ENCODE measurements at places on chromosomes 11 and 22.

GRCh38 chr22:31926969-31927368 lies 17.4 kb upstream of the YWHAH start:
- no peak for DNase-seq

- no peak for DNase-seq
Measured at GRCh38 chr11:96827164-96827563, 437.4 kb downstream of the JRKL start.

- DNase-seq: no peak
Measured at GRCh38 chr11:23151819-23152218, 291.5 kb upstream of the CCDC179 start.

DNA sequence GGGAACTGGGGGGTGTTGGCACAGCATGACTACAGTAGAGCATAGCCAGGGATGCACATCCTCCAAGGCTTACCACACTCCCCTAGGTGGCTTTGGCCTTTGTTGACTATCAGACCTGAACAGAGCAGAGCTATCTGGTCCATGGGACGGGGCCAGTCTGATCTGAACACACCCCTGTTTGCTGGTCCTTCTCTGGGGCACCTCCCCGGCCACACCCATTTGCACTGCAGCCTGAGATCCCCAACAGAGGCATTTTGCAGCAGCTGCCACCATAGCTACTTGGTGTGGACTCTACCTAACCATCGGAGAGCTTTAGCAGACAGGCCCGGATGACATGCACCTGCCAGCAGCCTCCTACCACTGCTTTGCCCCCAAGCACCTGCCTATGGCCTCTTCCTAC lies 75.8 kb upstream of the NOX4 start:
- no peak for DNase-seq

- no peak for DNase-seq
Measured at GRCh38 chr11:80586464-80586863, 1145.6 kb upstream of the TENM4 start.

DNA sequence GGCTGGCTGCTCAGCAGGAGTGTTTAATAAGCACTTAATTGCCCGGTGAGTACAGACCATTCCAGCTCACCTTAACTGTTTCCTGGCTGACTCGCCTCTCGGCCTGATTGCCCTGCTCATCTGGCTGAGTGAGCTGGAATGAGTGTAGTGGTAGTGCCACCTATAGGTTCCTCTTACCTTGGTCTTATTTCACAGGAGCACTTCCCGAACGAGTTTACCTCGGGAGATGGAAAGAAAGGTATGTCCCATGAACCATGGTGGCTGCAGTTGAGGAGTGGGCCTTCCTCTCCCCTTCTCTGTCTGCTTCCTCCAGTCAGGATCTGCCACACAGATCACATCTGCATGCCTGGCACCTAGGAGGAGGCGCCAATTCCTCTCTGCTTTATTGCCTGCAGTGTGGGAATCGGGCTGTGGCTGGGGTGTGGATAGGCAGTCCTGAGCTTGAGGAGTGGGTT lies 26.7 kb downstream of the UPB1 start:
- DNase-seq: no peak

- no peak for DNase-seq
Measured at GRCh38 chr11:96391698-96392307, 2.0 kb downstream of the JRKL start.

- DNase-seq: no peak
Measured at GRCh38 chr11:7964873-7965272, 374 bp downstream of the NLRP10 start.

DNA sequence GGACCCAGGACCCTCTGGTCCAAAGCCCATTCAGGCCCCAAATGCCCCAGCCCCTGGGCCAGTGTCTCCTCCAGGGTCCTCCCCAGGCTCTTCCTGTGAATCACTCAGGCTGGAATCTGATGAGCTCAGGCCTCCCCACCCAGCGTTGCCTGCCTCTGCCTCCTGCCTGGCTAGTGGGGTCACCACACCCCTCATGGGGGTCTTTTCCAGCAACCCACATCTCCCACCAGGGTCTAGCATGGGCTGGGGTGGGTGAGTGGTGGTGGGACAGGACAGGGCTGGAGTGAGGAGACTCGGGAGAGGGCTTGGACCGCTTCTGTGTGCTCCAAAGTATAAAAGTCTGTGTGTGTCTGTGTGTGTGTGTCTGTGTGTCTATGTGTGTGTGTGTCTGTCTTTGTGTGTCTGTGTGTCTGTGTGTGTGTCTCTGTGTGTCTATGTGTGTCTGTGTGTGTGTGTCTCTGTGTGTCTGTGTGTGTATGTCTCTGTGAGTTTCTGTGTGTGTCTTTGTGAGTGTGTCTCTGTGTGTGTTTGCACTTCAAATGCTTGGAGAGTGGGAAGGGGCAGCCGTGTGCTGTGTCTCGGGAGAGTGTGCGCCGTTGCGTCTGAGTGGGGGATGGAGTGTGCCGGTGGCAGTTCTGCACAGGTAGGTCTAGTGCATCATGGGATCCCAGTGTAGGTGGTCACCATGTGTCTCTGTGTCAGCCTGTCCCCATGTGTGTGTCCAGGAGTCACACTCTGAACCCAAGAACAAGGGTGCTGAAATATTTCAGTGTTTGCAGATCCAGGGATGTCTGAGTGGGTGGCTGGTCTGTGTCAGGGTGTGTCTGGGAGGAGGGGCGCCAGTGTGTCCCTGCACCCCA lies 8.8 kb downstream of the RIN1 start:
- no peak for DNase-seq

- no peak for DNase-seq
Measured at GRCh38 chr22:22058633-22059290, 76.2 kb upstream of the TOP3B start.

GRCh38 chr22:33923660-33924246 lies 3.5 kb upstream of the LARGE1 start:
- DNase-seq: no peak

DNA sequence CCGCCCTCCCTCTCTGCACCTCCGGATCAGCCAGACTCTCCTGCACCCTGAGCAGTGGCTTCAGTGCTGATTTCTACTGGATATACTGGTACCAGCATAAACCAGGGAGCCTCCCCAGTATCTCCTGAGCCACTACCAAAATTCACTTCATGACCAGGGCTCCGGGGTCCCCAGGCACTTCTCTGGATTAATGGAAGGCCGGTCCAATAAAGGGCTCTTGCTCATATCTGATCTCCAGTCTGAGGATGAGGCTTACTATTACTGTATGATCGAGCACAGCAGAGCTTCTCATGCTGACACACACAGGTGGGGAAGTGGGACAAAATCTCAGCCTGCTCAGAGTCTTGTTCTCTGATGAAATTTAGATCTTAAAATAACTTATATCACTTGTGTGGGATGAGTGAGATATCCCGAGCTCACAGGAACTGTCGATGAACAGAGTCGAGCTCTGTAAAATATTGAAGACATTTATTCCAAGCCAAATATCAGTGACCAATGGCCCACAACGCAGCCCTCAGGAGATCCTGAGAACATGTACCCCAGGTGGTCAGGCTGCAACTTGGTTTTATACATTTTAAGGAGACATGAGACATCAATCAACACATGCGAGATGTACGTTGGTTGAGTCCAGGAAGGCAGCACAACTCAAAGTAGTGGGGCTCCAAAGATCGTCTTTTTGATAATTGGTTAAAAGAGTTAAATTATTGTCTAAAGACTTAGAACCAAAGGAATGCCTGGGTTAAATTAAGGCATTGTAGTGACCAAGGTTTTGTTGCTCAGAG lies 93.0 kb upstream of the TOP3B start:
- DNase-seq: no peak

- no peak for DNase-seq
Measured at GRCh38 chr22:16915701-16916100, 90.5 kb upstream of the XKR3 start.

DNA sequence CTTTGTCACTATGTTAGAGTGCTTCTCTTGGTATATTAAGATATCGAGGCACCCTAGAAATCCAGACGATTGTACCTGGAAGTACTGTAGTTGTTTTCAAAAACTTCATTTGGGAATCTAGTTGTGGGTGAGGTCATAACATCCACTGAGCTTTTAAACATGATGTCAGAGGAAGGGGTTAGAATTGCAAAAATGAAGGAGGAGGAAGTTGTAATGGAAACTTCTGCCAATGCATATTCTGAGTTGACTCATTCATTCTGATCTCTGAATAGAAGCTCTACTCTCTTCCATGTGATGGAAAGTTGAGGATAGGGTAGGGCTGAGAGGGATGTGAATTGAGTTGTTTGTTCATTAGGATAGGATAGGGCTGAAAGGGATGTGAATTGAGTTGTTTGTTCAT lies 7.7 kb downstream of the CD44 start:
- no peak for DNase-seq

- DNase-seq: no peak
Measured at GRCh38 chr11:17171916-17172315, 35.9 kb downstream of the PIK3C2A start.

GRCh38 chr11:95674657-95675358 lies 114.8 kb downstream of the FAM76B start:
- DNase-seq: no peak

DNA sequence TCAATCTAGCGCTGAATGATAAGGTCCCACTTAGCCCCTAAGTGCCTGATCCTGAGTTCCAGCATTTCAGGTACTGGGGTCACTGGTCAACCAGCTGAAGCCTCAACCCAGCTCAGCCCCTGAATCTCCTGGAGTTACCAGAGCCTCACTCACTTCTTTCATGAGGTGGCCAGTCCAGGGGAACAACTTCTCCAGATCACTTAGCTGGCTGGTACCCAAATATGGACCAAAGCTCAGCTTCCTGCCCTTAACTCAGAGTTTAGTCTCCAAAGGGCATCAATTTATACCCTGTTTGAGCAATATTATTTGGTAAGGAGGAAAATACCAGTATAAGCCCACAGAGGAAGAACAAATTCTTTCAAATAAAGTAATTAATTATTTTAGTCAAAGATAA lies 105.6 kb downstream of the SLC1A2 start:
- DNase-seq: no peak

- no peak for DNase-seq
Measured at GRCh38 chr11:65485920-65486219, 13.0 kb upstream of the MALAT1 start.

- DNase-seq: no peak
Measured at GRCh38 chr11:3173795-3174194, 8.7 kb upstream of the OSBPL5 start.

DNA sequence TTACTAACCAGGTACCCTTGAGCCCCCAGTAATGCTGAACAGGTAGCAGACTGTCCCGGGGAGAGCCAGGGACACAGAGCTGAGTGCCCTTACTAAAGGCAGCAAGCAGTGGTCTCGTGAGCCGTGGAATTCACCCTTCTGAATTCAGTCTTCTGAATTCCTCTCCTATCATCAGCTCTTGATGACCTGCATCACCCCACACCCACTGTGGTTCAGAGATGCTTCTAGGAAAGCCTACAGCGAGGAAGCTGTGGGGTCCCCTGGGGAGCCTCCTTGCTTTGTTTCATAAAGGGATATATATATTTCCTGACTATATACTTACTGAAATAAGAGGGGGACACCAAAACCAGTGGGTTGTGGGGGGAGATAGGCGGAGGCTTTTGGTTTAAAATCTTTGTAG lies 2.6 kb downstream of the SPATA19 start:
- DNase-seq: no peak

DNA sequence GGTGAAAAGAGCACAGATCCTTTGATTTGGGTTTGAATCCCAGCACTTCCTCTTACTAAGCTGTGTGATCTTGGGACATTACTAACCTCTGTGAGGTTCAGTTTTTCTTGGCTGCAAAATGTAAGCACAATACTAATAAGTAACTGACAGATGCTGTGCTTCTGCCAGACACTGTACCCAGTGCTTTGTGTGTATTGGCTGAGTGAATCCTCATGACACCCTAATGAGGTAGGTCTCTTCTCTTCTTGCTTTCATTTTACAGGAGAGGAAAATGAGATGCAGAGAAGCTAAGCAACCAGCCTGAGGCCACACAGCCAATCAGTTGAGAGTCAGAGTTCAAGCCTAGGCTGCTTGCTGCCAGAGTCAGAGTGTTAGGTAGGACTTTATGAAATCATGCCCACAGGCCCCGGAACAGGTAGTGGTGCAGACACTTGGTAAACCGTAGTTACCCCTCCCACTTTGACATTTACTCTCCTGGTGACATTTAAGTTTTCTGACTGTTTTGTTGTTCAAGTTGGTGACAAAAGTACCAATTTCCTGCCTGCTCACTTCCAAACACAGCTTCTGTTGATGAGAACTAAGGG lies 21.2 kb downstream of the PTPRJ start:
- peak; percentile 68 for DNase-seq

GRCh38 chr22:22787786-22788459 lies 99.7 kb upstream of the IGLL5 start:
- DNase-seq: peak; percentile 45

- no peak for DNase-seq
Measured at GRCh38 chr11:16815047-16815767, 76.8 kb downstream of the C11orf58 start.

DNA sequence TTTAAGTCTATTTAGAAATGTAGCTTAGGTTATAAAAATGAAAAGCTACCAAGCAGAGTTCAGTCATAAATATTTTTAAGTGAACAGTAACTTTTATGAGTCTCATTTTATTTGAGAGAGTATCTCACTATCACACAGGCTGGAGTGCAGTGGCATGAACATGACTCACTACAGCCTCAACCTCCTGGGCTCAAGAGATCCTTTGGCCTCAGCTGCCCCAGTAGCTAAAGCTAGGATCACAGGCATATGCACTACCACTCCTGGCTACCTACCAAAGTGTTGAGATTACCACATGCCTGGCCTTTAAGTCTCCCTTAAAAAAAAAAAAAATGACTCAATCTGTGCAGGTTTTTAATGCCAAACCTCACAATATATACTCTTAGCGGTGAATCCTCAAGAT lies 34.7 kb upstream of the CLNS1A start:
- DNase-seq: no peak

DNA sequence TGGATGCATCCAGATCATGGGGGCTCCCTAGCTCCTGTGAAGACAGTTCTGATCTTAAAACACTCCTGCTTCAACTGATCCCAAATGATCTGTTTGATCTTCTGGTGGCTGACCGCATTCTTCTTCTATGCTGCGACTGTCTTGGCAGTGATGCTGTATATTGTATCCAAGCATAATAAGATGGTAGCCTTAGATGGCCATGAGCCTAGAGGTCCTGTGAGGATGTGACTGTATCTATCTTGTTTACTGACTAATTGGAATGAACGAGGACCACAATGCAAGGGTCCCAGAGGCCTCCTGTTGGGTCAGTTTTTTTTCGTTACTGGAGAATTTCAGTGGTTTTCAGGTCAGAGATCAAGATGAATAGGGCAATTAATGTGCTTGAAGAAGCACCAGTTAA lies 7.1 kb upstream of the MPEG1 start:
- no peak for DNase-seq

GRCh38 chr11:20278727-20279126 lies 84.8 kb upstream of the HTATIP2 start:
- no peak for DNase-seq

All from stimulated activated CD8-positive, alpha-beta memory T cell treated with anti-CD3 and anti-CD28 coated beads, Interleukin-12 subunit alpha, Interleukin-12 subunit beta, amount 100 ng/mL, for 1 hour (primary cell).